ENCODE measurements at places on chromosomes 7 and 10.

- no peak for DNase-seq
Observed at GRCh38 chr7:43004082-43004481, 71.9 kb downstream of the MRPL32 start.

DNA sequence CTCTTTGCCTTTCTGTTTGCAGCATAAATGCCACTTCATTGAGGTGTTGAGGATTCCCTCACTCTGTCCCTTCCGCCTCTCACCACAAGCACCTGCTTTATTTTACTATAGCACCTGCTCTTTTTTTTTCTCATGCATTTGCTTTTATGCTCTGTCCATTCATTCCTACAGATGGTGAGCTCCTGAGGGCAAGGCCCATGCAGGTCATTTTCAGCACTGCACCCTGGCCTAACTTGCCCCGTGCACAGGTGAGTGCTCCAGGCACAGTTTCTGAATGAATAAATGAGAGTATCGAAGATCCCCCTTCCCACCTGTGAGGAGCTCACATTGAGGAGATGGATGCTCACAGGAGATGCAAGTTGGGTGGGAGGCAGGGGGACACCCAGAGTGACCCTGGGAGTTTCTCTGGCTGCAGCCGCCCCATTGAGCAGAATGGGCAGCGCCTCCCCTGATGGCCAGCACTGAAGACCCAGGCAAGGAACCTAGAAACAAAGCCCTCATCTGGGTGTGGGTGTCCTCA, 1.2 kb upstream of the AKR1E2 start:
- no peak for DNase-seq

- DNase-seq: no peak
Observed at GRCh38 chr10:126117196-126117595, 220.8 kb downstream of the FANK1 start.

- no peak for DNase-seq
Observed at GRCh38 chr7:151732834-151733592, 143.9 kb downstream of the PRKAG2 start.

DNA sequence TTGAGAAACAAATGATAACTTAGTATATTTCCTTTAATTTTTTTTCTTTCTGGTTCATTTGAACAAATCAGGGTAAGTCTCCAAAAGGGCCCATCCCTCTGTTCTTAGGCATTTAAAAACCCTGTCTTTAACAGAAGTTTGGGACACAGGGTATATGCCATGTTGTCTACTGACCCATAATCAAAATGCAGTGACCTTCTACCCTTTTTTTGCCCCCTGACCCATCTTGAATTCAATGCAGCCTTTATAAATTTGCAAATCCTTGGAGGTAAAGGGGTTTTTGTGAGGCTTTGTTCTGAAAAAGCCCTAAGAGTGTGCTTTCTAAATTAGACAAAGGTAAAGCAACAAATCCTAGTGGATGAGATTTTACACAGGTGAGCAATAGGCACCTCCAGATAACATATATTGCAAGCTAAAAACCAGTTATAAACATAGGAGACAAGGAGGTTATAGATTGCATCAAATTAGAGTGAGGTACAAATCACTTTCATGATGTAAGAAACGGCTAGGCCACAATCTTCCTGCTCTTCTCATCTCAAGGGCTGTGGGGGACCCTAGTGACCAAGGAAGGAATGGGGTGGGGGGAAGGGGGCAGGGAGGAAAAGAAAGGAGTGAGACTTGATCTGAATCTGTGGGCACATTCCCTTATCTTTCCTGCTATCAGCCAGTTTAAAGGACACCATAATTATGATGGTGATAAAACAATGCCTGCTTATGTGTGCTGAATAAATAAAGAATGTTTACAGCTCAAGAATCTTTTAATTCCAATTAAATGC, 2.7 kb downstream of the SKIDA1 start:
- DNase-seq: no peak

- DNase-seq: no peak
Observed at GRCh38 chr7:91852263-91852741, 28.2 kb downstream of the MTERF1 start.

Measured in activated CD8-positive, alpha-beta memory T cell treated with anti-CD3 and anti-CD28 coated beads, Interleukin-2, amount 50 U/mL, for 4 hours (primary cell).